ENCODE measurements at places on chromosomes 6 and 20.

DNA sequence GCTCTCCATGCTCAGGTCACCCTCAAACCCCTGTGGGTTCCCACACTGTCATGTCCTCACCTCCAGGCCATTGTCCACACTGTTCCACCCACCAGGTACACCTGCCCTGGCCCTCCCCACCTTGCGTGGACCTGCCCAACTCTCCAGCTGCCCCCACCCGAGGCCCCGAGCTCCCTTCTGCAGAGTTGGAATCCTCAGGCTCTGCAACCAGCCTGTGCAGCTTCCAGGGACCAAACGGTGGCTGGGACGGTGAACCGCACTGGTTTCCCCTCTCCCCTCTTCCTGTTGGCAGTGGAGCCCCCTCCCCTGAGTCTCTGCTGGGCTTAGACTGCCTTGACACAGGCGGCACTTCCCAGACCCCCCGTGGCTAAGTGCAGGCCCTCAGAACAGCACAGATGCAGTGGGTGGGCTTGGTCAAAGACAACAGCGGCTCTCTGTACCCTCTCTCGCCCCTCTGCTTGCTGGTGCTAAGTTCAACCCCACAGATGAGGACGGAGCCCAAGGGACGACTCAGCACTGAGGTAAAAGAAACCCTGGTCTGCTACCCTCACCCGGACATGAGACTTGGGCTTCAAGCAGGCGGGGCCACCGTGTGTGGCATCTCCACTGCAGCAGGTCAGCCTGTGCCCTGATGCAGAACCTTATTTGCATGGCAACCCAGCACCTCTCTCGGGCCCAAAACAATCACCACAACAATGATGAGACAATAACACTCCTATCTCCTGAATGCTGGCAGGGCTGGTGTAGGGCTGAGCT, 11.0 kb downstream of the ZBP1 start:
- no peak for DNase-seq

DNA sequence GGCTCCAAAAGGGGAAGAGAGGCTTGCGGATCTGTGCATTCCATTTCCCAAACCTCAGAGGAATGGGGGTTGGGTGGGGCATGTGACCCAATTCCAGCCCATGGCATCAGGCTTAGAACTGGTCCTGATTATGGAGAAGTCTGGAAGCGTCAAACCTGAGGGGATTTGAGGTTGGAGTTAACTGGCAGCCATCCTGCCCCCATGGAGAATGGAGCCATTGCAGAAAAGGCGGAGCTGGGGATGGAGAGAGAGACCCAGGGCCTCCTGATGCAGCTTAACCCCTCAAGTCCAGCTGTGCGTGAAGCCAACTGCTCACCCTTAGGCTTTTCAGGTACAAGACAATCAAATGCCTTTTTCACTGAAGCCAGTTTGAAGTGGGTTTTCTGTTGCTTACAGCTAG, 9.9 kb upstream of the SDCBP2 start:
- DNase-seq: no peak

GRCh38 chr6:143937668-143937970, 70.4 kb downstream of the PLAGL1 start:
- no peak for DNase-seq

DNA sequence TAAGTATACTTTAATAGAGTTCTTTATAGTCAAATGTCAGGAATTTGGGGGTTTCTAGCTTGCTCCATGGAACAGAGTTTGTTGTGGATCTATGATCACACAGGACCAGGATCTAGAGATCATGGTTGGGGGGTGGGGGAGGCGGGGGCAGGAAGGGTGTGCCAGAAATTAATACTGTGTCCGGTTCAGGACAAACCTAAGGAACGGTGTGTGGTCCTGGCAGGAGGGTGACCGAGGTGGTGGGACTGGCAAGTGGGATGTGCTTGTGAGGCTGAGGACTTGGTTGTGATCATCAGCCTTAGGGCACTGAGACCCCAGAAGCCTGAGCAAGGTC, 27.9 kb downstream of the GSTA3 start:
- DNase-seq: no peak

- peak; percentile 44 for DNase-seq
Measured at GRCh38 chr20:62632575-62633090, 9.7 kb upstream of the SLCO4A1 start.

GRCh38 chr6:35402136-35402855, 49.8 kb upstream of the FANCE start:
- no peak for DNase-seq

- DNase-seq: peak; percentile 42
Measured at GRCh38 chr6:166775180-166775922, 148.3 kb upstream of the RPS6KA2 start.

DNA sequence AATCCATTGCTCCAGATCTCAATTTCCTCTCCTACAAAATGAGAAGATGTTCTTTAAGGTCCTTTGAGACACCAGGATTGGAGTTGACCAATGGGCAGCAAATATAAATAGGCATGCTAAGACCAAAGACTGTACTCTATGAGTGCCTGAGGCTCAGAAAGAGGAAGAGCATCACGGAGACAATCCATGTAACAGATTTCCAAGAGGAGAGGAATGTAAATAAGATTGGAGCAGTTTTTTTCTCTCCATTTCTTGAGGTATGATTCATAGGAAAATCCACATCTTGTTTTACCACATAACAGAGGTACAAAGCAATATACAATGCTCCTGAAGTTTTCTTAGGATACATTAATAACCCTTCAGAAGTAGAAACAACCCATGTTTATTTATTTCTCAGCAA, 109.8 kb downstream of the UBE3D start:
- no peak for DNase-seq

GRCh38 chr6:55528624-55529023, 50.4 kb downstream of the HMGCLL1 start:
- DNase-seq: no peak

DNA sequence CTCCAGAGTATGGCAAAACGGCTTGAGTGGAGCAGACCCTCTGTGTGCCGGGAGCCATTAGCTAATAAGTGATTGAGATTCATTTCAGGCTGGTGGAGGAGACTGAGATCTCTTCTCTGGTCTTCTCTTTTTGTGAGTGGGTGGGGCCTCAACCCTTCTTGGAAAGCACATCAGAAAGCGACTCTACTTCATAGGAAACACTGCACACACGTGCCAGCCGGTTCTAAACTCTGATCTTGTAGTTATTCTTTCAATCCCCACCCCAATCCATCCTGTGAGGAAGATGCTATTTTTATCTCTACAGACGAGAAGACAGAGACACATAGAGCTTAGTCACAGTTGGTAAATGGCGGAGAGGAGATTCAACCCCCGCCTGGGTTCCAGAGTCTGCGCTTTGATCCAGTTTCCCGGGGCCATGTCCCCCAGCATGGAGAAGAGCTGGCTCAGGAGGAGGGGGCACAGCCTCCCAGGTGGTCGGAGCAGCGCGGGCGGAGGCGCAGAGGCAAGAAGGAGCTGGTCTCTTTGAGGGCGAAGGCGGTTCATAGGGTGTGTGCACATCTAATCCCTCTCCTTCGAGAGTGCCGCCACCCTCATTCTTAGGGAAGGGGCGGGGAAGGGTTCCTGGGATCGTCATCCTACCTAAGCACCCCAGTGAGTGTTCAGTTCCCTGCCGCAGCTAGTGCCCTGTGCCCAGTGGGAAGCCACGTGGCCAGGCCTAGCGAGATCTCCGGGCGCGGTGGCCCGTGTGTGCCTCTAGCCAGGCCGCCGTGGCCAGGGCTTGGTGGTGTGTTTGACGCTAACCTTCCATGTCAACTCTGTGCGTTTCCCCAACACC, 49.0 kb upstream of the TAGAP start:
- DNase-seq: no peak

GRCh38 chr20:50848341-50848808, 53.5 kb downstream of the BCAS4 start:
- DNase-seq: no peak

DNA sequence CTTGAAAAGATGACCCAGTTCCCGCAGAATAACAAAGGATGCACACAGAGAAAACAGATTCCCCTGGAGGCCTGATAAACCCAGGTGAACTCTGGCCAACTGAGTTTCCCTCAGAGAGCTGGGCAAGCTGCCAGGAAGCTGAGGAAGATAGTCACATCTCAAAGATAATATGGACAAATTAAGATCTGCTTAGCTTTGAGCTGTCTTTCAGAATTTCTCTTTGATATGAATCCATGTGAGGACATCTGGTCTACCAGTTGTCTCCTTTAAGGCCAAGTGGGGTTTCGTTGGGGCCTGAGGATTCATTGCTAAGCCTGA, 59.5 kb downstream of the ID4 start:
- no peak for DNase-seq

- peak; percentile 13 for DNase-seq
Measured at GRCh38 chr20:21125072-21125848, 622 bp upstream of the KIZ start.

DNA sequence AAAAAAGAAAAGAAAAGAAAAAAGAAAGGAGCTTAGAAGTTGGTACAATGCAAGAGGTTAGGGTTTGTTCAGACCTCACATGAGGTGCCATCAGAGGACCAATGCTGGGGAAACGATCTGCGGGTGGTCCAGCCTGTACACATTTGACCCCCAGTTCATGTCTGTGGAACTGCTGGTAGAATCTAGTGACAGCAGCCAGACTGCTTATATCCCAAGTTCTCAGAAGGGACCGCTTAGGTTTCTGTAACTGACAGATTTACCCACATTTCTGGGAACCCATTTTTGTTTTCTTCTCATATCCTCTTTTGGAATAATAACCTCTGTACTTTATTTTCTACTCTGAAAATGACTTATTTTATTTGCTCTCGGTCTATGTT, 4.7 kb downstream of the PPP1R18 start:
- DNase-seq: no peak

GRCh38 chr6:7060769-7061516, 46.8 kb upstream of the RREB1 start:
- no peak for DNase-seq

- DNase-seq: no peak
Measured at GRCh38 chr6:120556491-120556890, 777.8 kb downstream of the TBC1D32 start.

DNA sequence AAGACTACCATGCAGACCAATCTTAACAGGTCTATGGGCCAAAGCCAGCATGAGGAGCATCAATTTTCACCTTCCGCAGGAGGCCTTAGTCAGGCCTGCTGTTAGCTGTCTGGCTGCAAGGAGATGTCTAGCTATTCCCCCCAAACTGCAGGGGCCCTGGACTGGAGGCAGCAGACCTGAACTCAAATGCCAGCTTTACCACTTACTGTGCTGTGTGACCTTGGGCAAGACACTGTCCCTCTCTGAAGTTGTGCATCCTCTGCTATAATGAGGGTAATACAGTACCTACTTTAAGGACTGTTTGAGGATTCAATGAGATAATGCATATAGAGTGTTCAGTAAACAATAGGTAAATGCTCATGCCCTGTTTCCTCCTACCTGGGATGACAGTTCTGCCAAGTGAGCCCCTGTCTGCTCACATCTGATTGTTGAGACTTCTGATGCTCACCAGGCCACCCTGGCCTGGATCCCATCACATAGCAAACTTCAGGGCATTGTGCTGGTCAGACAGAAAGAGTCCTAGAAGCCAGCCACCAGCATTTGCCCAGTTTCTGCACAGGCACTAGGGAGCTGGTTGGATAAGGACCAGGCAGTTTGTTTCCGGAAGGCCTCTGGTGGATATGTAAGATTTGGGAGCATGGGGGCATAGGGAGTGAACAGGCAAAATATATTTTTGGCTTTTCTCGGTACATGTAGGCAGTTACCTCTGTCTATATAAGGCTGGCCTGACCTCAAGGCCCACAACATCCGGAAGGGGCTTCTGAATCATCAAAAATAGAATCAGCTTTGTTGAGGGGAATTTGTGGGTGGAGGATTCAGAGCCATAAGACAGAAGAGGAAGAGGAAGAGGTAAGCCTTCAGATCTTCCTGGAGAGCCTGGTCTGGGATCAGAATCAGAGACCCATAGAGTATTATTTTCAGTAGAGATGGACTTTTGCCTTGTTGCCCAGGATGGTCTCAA, 2.3 kb upstream of the OCSTAMP start:
- no peak for DNase-seq

GRCh38 chr6:120278689-120279396, 929.3 kb upstream of the MAN1A1 start:
- no peak for DNase-seq

DNA sequence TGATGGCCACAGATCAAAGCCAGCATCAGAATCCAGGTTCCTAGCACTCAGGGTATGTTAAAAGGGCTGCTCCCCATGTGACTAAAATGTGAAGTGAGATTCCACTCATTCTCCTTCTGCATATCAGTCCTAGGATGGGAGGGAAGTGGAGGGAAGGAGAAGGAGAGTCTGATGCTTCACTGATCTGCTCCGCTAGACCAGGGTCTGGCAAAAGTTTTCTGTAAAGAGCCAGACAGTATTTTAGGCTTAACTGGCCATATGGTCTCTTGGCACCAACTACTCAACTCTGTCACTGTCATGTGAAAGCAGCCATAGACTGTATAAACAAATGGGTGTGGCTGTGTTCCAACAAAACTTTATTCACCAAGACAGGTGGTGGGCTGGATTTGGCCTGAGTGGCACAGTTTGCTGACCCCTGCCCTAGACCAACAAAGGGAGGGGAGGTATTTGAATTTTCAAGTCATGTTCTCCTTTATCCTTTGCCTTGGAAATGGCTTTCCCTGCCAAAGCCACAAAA, 22.6 kb downstream of the GHRH start:
- no peak for DNase-seq

DNA sequence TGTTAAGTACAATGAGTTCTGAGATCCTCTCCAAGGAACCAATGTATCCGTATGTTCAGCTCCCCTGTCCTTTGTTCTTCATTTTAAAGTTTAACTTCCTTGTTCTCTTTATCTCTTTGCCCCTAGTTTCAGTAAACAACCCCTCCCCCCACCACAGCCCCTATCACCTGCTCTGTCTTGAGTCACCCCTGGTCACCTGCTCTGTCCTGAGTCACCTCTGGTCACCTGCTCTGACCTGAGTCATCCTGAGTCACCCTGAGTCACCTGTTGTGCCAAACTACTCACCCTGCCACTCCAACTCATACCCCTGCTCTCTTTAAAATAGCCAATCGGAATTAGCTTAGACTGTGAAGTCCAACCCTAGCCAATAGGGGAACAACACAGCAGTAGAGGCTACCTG, 288.7 kb upstream of the CDYL start:
- DNase-seq: no peak

DNA sequence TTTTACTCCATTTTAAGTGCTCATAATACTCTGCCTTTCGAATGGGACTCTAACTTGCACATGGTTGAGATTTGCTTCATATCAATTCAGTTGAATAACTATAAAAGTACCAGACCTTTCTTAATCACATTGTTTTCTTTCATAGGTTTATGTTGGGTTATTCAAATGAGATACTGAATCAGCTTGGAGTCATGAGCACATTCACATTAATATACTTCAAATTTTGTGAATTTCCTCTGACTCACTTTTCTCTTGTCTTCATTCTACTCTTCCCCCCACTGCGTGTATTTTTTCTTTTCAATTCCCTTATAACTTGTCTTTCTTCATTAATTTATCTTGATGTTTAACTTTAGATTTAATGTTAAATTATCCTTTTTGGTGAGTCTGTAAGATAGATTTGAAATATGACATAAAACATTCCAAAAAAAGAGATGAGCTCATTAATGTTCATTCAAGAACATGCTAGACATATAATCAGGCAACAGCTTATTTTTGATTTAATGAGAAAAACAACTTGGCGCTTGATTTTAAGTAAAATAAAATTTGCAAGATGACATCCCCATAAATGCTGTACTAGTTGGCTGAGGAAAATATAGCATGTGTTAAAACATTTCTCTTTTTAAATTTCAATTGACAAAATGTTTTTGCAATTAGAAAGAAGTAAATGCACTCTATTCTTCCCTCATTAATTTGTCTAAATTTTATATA, 736.0 kb downstream of the CD109 start:
- no peak for DNase-seq

GRCh38 chr6:42250274-42250931, 32.7 kb upstream of the MRPS10 start:
- DNase-seq: no peak
